ENCODE measurements at places on chromosomes 7 and 10.

GRCh38 chr7:50531928-50532327 lies 33.3 kb downstream of the DDC start:
- DNase-seq, result no peak

DNA sequence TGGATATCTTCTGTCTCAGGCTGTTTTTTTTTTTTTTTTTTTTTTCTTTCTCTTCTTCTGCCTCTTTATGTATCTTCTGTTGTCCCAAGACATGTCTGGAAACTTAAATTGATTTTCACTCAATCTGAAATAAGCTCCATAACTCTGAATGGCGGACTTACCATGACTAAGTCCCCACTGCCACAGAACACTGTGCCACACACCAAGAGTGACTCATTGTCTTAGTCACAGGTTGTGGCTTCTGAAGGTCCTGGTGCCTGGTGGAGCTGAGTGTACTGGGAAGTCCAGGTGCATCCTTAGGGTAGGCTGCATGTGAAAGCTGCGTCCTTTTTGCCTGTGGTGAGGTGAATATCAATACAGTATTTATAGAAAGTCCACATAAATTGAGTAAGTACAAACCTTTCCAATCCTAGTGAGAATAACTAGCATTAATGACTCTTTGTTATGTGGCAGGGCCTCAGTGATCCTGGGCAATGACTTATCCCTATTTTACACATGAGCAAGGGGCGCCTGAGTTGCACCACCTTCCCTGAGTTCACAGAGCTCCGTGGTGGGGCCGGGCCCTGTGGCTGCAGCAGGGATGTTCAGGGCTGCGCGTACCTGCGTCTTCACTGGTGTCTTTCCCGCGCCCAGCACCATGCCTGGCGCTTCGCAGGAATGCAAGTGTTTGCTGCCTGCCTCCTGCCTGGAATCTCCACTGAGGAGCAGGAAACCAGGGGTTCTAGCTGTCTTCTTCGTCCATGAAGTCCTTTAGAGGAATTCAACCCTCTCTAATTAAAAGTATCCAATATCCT lies 4.3 kb downstream of the PFKP start:
- DNase-seq, result no peak

DNA sequence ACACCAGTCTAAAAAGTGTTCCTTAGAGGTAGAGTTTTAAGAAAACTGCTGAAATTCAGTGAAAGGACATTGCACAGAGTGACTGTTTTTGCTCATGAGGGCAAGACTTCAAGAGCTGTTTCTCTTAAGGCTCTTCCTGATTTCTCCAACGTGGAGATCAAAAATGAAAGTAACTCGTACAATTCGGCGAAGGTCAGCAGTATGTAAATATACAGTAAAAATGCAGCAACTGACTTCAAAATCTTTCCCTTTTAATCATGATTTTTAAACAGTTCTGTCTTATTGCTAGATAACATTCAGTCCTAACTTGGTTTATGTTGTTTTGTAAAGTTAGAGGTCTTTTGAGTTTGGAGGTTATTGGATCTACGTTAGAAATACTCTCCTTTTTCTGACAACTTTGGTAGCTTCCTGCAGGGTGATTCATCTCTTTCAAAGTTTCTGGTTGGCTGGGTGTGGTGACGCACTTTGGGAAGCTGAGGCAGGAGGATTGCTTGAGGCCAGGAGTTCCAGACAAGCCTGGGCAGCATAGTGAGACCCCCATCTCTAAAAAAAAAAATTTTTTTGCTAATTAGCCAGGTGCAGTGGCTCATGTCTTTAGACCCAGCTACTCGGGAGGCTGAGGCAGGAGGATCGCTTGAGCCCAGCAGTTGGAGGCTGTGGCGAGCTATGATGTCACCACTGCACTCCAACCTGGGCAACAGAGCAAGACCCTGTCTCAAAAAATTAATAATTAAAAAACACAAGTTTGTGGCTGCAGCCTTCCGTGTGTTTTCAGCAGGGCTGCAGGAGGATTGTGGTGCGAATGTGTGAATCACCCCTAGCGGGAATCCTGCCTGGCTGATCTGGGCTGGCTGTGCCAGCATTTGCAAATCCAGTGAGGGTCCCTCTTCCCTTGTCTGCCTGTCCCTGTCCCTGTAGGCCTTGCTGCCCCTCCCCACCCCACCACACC lies 29.2 kb upstream of the AP5Z1 start:
- DNase-seq, result no peak

DNA sequence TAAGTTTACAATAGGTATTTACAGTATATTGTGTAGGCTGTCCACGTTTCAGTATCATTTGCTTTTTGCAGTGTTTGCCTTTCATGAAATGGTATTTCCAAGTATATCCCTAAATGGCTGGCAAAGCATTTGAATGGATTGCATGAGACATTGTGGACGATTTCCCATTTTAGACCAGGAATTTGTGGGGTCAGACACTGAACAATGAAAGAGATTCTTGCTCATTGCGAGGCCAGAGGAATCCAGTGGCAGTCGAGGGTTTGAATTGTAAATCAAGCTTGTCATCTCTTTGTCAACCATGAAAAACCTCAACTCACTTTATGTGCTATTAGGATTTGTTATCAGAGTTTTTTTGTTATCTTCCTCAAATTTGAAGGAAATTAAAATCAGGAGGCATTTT lies 70.8 kb downstream of the CREB5 start:
- no peak for DNase-seq

DNA sequence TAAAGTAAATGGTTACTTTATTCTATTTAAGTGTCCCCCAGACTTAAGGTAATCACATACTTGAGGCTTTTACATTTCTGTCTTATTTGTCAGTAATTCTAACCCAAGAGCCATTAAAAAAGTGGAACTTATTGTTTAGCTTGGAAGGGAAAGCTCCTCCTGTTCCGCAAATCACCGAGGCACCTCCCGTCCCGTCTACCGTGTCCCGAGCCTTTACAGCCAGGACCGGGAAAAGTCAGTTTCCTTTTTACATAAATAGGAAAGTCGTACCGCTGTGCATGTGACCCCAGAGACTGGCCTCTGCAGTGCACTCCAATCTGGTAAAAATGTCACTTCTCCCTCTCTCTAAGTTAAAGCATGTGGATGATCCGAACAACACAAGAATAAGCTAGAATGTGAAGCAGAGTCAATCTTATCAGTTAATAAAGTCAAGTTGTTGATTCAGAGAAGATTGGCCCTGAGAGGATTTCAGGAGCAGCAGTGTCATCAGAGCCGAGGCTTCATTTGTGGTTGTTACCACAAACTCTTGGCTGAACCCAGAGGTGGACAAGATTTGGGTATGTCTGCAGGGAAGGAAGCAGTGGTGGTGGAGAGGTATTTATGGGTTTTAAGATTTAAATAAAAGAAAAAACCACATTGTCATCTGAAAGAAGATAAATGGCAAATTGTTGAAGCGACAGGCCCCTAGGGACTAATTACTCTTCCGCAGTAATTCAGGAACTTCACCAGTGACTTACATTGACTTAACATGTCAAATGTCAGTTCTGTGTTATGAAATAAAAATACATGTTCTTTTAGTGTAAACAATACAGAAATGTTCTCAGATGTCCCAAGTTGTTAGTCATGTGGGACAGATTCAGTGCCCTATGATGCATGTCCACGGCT lies 316.6 kb upstream of the ZNF32 start:
- DNase-seq, result no peak

DNA sequence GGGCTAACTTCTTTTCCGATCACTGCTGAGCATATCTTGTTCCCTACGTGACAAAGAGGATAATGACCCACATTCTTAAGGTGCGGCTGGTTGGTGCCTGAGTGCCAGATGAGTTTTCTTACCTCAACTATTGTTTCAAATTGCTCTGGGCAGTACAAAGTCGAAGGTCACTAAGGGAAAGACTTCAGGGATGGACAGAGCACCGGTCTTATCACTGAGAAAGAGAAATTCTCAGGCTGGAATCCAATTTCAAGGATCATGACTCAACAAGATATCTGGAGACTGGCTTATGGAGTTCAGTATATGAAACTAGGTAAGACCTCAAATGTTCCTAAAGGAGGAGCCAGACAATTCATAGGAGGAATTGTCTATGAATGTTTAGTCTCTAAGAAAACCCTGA lies 780.3 kb downstream of the SUGCT start:
- no peak for DNase-seq

DNA sequence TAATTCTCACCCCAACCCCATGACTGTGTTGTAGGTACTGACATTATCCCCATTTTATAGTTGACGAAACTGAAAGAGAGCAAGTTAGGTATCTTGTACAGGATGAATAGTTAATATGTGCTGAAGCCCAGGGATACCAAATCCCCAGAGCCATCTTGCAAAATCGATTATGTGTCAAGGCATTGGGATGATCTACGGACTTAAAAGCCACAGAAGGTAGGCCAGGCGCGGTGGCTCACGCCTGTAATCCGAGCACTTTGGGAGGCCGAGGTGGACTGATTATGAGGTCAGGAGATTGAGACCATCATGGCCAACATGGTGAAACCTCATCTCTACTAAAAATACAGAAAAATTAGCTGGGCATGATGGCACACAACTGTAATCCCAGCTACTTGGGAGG lies 242.4 kb upstream of the RHOBTB1 start:
- no peak for DNase-seq

DNA sequence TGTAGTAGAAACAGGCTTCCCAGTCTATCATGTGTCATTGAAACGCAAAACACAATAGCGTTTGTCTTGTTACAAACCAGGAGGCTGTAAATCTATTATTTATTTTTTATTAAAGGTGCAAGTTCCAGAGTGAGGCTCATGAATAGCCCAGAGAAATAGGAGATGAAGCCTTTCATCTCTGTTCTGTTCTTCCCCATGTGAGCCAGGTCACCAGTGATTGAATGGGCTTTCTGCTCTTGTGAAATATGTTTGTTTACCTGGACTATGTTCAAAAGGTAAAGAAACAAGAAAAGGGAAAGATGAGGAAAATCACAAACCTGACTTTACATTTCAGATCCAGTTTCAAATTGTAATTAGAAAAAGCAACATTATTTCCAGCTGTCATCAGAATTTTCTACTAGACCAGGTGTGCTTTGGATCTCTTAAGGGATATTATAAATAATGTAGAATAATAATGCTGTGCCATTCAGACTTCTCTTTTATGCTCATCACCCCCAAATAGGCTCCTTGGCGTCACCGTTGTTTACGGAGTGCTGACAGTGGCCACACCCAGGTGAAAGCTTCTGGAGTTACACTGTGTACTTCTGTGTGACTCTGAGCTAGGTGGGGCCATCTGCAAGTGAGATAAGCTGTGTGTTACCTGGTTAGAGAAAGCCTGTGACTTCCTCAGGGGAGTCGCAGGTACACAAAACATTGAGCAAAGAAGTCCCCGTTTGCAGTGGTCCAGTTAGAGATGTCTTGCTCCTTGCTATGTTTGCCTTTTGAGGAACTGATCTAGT lies 274.9 kb downstream of the SDK1 start:
- DNase-seq, result no peak

GRCh38 chr7:111041577-111041976 lies 49.4 kb upstream of the LRRN3 start:
- no peak for DNase-seq

All from cerebellar cortex (tissue), 1 donor.